ENCODE measurements at places on chromosomes 7 and 10.
A peak's percentile ranks its signal among the peaks of the same experiment; 100 is the strongest.

DNA sequence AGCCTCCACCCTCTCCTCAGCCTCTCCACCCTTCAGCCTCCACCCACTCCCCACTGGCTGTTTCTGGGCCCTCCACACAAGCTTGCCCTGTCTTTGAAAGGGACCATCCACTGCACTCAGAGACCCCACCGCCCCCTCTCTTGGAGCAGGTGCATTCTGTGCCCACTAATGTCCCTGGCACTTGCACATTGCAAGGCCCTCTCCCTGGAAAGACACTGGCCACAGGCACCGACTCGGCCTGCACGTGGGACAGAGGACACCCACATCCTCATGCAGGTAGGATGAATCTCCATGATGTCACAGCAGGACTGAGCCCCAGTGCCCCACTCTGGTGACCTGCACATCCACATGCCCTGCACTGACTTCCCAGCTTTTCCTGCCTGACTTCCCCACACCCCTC is 36.8 kb upstream of the EBF3 start:
- no peak for DNase-seq

GRCh38 chr7:3229904-3230470 is 71.1 kb upstream of the SDK1 start:
- no peak for DNase-seq

DNA sequence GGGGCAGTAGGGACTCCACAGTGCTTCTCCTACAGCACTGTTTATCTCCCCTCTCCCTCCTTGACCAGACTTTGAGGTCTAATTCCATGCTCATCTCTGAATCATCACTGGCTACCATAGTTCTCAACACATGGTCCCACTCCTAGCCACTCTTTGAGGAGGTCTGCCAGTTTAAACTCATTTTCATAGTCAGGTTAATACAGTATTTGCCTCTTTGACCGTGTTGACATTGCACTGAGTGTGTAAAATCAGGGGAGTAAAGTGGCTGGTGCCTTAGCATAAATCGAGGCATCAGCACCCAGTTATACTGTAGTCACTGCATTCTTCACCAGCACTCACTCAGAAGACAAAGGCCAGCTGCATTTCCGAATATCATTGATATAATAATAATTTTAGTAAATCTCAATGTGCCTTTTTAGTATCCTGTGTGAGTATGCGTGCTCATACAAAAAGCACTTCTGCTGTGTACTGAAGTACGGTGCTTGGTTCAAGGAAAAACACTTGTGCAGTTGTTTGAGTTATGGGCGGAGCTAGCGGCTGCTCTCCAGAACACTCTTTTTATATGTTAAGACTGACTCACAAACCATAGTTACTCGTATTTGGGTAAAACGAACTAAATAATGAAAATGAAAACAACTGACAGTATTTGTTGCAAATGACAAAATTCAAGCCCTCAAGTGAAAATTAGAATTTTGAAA is 89.7 kb downstream of the GALNT11 start:
- DNase-seq: no peak

GRCh38 chr7:20510573-20510900 is 104.9 kb upstream of the ABCB5 start:
- DNase-seq: no peak

DNA sequence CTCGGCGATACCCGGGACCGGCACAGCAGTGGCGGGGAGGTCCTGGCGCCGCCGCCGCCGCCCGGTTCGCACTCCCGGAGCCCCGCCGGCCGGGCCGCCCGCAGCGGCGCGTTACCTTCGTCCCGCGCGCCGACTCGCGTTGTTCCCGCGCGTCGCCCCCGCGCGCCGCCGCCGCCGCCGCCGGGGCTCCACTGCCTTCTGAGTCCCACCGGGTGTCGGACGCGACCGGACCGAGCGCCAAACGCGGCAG is at the start of gene EZH2:
Gene EZH2 (minus strand): TSS at position 243 of the 250 bp plus-strand sequence. CDS start 36,993 bp downstream, outside the sequence.
- DNase-seq: no peak

- DNase-seq: peak; percentile 10
Observed at GRCh38 chr7:140297192-140297591, 101.1 kb downstream of the SLC37A3 start.

DNA sequence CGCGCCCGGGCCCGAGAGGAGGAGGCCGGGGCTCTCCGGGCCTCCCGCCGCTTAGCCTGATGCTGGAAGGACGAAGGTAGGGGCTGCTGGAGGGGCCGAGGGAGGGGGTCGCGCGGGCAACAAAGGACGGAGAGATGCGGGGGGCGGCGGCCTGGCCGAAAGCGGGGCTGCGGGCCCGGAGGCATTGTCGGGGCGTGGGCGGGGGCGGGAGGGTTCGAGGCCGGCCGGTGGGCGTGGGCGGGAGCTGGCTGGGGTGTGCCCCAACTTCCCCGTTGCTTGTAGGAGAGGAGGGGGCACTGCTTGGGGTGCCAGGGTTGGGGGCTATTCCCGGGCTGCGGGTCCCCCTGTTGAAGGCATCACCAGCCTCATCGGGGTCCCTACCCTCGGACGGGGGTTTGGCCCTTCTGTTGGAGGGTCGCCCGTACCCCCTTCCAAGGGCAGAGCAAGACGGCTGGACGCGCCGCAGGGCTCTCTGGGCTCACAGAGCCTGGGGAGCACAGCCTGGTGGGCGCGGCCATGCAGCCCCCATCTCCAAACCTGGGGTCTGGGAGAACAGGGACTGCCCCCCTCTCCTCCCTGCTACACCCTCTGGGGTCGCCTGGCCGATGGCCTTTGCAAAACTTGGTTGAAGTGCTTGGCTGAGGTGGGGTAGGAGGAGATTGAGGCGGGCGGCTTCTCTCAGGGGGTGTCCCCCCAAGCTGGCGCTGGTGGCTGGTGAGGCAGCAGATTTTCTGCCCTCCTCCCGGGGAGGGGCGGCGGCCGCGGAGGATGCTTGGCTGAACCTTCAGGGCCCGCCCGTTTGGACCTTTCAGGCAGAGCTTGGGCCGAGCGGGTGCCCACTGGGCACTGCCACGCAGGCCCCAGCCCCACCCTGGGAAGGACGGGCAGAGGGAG is 699 bp downstream of the CLIP2 start:
- DNase-seq: peak; percentile 42

- DNase-seq: no peak
Observed at GRCh38 chr10:95408148-95408960, 117.6 kb upstream of the PDLIM1 start.

DNA sequence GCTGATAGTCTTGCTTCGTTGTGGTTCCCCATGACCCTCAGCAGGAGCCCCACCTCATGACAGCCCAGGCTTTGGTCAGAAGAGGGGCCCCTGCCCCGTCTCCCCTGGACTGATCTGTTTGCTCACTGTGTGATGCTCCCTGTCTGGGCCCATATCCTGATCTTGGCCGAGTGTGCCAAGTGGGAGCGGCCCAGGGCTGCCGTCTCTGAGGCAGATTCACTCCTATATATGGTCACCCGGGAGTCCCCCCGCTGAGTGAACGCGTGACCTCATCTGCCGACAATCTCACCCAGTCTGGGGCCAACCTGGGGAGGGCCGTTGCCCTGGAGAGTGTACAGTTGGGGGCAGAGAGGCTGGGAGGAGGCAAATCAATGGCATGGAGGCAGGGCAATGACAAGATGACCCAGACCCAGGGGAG is 34.5 kb downstream of the PPIF start:
- DNase-seq: peak; percentile 2

DNA sequence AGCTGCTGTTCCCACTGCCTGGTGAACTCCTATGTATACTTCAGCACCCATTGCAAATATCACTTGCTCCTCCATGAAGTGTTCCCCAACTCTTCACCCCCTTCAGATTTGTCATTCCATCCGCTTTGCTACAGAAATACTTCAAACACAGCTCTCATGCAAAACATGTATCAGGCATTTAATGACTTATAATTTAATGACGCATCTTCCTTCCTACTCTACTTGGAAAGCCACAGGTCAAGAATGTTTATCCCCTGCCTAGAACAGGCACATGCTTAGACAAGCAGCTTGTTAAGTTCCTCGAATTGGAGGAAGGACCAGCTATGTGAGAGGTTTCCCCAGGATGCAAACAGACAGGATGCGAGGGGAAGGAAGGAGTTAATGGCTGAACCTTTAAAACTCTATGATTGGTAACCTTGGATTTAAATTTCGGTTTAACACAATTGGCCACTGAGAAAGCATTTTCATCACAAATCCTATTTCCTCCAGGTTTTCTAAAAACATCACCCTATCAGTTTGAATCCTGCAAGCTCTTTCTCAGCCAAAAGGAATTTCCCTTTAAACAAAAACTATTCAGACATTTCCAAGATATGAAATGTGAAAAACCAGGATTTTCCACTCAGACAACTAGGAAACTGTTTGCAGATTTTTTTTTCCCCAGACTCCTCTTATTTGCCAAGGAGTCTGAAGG is 11.5 kb downstream of the CREB3L2 start:
- no peak for DNase-seq

DNA sequence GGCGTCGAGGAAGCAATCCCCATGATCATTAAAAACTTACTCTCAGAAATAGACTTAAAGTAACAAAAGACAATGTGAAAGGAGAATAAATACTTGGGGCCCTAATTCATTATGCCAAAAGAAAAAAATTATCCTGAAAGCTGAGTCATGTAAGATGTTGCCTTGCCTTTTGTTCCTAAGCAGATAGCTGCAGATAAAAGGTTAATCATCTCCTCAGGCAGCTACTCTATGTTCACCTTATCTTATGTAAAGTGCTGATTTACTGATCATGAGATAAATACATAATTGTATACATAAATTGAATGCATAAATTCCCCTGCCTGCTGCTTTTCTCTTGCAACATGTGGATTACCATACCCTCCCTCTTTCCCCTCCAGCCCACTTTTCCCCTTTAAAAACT is 28.1 kb upstream of the CREB3L2 start:
- no peak for DNase-seq

GRCh38 chr10:123797813-123798212 is 93.8 kb downstream of the CPXM2 start:
- no peak for DNase-seq

DNA sequence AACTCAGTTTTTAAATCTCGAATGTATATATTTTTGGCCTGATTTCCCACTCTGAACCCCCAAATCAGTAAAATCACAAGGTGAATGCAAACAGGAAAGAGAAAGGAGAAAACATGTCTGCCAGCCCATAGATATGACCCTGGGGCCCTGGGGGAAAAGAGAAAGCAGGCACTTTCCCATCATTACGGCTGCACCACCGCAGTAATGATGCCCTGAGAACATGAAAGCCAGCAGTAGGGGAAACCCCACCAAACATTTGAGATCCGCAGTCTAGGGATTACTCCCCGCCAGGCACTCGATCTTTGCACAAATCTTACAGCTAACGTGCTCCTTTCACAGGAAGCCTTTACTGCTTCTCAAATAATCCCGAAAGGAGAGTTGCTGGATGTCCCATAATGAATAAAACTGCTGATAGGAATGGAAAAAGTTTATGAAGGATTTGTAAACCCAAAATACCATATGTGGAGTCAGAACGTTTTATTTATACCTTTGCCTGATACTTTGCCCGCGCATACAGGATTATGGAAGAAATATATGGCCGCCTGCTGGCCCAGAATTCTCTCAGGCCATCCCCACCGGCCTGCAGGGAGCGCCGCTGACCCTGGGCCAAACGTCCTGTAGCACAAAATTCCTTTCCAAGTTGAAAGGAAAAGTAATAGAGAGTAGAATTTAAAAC is 180.0 kb upstream of the INHBA start:
- peak; percentile 45 for DNase-seq

GRCh38 chr7:2903682-2904162 is 59.6 kb upstream of the GNA12 start:
- DNase-seq: no peak

DNA sequence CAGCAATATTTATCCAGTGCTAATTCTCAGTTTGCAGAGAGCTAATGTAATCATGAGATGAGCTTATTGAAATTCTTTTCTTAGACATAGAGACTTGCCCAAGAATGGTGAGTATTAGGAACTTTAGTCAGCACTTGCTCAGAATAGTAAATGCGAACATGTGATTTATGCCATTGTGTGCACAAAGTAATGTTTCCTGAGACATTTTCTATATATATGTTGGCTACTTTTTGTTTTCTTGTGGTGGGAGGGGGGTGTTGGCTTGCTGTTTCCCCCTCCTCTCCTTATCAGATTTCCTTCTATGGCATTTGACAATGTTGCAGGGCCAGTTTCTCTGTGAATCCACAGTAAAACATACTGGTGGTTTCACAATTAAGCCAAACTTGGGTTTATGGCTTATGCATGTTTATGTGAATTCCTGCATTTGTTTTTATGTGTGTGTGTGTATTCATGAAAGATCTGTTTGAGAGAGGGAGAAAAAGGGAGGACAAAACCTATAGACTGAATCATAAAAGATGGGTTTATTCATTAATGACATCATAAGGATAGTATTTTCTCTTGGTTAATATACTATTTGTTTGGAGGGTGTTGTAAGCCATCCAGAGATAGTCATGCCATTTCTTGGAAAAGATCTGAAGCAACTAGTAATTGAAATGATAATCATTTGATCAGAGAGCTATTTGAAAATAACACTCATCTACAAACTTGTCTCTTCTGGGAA is 36.3 kb downstream of the ARID5B start:
- no peak for DNase-seq

- peak; percentile 86 for DNase-seq
Observed at GRCh38 chr10:11684717-11685645, 57.2 kb upstream of the ECHDC3 start.

DNA sequence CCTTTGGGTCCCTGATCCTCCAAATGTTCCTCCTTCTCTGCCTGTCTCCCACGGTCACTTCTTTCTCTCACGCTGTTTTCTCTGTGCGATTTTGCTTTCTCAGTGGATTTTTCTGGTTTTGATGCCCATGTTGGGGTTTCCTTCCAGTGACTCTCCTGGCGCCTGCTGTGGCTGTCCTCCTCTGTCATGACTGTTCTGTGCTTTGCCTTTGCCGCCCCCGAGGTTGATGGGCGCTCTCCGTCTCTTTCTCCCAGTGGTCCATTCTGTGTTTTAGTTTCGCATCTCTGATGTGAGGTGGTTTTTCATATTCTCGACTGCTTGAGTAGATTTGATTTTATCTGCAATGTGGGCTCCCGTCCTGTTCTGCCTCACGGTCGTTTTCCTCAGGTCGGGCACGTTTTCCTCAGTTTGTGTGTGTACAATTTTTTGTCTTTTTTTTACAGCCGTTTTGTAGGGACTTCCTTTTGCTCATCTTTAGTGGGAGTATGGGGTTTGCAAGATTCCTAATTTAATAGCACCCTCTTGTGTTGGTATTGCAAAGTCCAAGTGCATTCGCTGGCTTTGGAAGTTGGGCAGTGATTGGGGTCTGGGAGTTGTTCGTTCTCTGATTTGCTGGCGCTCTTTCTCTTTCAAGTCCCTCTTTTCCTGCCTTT is 100.0 kb downstream of the INPP5A start:
- peak; percentile 24 for DNase-seq

DNA sequence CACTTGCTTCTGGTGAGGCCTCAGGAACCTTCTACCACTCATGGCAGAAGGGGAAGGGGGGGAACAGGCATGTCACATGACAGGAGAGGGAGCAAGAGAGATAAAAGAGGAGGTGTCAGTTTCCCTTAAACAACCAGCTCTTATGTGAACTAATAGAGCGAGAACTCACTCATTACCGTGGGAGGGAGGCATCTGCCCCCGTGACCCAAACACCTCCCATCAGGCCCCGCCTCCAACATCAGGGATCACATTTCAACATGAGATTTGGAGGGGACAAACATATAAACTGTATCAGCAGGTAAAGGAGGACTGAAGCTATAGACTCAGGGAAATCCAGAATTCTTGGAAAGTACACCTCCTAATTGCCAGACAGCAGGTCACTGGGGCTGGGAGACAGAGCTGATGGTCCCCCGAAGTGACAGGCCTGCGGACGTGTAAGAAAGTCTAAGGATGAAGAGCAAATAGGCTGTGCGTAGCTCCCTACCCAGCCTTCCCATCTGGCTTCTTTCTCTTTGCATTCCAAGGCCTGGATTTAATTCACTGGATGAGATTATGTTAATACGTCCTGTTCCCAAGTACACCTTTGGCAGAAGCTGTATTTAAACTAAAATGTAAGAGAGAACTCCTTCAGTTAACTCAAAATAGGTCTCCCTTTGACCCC is 186.7 kb upstream of the LYZL2 start:
- no peak for DNase-seq

Data from activated naive CD4-positive, alpha-beta T cell treated with anti-CD3 and anti-CD28 coated beads for 36 hours (primary cell).